Smooth muscle cell of bladder (primary cell): ENCODE measurements at places on chromosomes 12 and 14. TPM values are rescaled to one million over a fixed set of nuclear protein-coding genes. Genes with fewer than 3 reads are reported as not detected.

Gene MFAP5
- total RNA-seq, result 20.3 and 95.2 TPM in 2 replicates

Gene OR4K5
- total RNA-seq, result not detected in 2 replicates

Gene CCDC177
- under 0.01 TPM in 2 replicates for total RNA-seq

Gene TSPAN19
- total RNA-seq, result not detected in 2 replicates

Gene TAS2R42
- total RNA-seq, result not detected in 2 replicates

Gene ART4
- total RNA-seq, result under 0.01 TPM in 2 replicates

Gene LPAR5
- total RNA-seq, result not detected in 2 replicates

Gene TPH2
- total RNA-seq, result not detected in 2 replicates

Gene MDGA2
- under 0.01 TPM in 2 replicates for total RNA-seq

Gene FAM234B
- total RNA-seq, result 4.4 and 6.6 TPM in 2 replicates

Gene TROAP
- total RNA-seq, result 1.2 and 3.7 TPM in 2 replicates

Gene KLRC3
- not detected in 2 replicates for total RNA-seq

Gene ZNF385A
- 0.71 and 1.5 TPM in 2 replicates for total RNA-seq

Gene LLPH
- 4.7 and 6.0 TPM in 2 replicates for total RNA-seq

Gene DHRS2
- total RNA-seq, result 0.14 and 0.28 TPM in 2 replicates

Gene PTGER2
- total RNA-seq, result 6.6 and 8.4 TPM in 2 replicates

Gene GPR84
- 0.09 TPM in 1 of 2 replicates, not detected in the other for total RNA-seq

Gene BHLHE41
- total RNA-seq, result 0.43 and 2.5 TPM in 2 replicates
